NCI-H226 (cell line): ENCODE measurements at places on chromosomes 1 and 21.

- DNase-seq, result no peak
Observed at GRCh38 chr1:13813398-13814012, 113.5 kb downstream of the PRDM2 start.

- DNase-seq, result no peak
Observed at GRCh38 chr1:204089044-204089751, 16.3 kb downstream of the SOX13 start.

GRCh38 chr1:1286313-1287261 is 6.4 kb downstream of the SCNN1D start:
- DNase-seq, result no peak

DNA sequence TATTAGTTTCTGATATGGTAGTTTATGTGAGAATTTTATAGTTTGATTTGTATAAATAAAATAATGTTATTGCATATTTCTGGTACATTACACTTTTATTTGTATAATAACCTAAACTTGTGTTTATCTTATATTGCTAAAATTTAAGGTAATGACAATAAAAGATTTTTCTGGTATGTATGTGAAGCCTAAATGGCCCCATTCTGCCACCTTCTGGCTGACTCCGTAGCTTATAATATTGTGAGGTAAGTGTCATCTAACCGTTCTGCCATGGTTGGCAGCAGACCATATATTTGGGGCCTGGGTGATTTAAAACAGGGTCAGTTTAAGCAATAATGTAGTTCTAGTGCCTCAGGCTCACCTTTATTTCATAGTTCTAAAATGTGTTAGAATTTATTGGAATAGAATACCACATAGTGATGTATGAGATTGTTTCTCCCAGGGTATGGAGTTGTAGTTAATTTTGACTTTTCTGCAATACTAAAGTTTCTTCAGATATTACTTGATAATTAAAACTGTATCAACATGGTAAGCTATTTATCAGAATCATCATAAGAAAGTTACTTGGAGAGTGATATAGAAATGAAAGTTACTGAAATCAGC is 21.2 kb upstream of the PRKACB start:
- DNase-seq, result peak; percentile 24

DNA sequence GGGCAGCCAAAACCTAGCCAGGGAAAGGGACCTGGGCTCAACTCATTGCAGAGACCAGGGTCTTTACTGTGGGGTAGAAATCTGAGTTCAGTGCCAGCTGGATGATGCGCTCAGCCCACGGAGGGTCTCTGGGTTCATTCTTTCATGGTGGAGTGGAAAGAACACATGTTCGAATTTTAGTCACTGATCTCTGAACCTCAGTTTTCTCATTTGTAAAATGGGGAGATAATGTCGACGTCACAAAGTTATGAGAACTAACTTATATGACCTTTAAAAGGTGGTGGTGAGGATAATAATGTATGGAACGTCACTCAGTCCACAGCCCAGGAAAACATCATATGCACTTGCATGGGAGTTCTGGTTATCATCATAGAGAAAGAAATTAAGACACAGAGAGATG is 1.2 kb upstream of the TAL1 start:
- no peak for DNase-seq

DNA sequence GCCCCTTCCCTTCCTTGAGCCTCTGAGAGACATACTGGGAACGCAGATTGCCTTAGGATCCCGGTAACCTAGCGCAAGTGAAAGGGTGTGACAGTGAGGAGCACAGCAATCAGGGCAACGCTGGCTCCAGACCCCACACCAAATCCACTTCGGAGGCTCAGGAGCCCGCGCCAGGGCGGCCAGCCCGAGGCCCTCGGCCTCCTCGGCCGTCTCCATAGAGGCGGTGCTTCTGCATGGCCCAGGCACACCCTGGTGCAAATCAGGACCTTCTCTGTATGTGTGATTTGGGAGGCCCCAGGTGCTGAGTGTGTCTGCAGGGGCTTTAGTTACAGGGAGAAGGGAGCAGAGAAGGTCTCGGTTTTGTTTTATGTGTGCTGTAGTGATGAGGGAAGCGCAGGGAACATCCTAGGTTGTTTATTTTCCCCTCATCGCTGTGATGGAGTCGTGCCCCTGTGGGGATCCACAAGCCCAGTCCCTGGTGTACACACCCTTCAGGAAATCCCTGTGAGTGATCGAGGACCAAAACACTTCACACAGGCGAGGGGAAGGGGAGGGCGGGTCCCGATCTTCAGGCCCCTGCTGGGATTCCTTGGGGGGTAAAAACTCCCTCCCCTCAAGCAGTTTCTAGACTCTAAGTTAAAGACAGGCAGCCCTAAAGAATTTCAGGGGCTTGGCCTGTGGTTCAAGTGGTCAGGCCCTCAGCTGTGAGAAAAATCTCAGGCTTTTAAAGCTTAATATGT is 9.4 kb downstream of the KIAA1614 start:
- no peak for DNase-seq

GRCh38 chr1:94907136-94907535 is 19.8 kb downstream of the CNN3 start:
- DNase-seq, result no peak

- no peak for DNase-seq
Observed at GRCh38 chr1:107762751-107763390, 202.1 kb downstream of the VAV3 start.

DNA sequence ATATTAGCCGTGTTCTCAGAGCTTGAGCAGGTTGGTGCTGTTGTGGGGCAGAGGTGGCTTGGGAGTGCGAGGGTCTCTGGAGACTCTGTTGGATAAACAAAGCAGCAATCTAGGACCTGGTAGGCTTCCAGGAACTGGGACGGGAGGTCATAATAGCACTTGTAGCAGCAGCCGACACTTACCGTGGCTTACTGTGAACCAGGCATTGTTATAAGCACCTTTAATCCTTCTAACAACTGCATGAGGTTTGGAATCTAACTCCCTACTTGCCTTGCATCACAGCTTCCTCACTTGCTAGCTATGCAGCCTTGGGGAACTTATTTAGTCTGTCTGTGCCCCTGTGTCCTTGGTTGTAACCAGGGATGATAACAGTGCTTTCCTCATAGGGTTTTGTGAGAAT is 94.9 kb downstream of the NAV1 start:
- no peak for DNase-seq

DNA sequence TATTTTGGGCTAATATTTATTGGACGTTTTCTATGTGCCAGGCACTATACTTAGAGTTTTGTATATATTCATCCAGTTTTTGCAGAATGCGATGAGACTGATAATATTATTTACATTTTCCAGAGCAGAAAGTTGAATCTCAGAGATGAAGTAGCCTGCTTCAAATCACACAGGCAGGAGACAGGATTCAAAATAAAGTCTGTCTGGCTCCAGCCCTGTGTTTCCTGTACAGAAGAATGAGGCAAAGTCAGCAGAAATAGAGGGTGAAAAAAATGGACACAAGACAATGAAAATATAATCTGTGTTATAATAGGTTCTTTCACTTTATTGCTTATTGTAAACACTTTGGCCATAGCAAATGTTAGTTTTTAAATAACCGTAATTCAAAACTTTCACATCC is 107.2 kb downstream of the CYYR1 start:
- DNase-seq, result no peak

DNA sequence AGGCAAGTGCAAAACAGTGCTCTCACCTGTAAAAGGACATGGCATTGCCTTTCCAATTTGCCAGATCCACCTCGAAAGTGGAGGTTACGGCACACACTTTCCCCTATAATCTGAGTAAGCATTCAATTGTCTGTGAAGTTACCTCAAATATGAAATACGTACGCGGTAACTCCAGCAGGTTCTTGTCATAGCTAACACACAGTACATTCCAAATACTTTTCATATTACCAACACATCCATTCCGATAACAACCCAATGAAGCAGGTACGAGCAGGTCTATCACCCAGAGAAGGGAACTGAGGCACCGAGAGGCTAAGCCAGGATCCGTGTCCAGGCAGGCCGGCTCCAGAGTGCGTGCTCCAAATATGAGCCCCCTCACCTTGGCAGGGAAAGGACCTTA is 46.8 kb upstream of the LPAR3 start:
- no peak for DNase-seq

- DNase-seq, result no peak
Observed at GRCh38 chr1:236063919-236064673, 794 bp downstream of the NID1 start.

GRCh38 chr1:117093091-117093534 is 28.4 kb downstream of the TRIM45 start:
- peak; percentile 94 for DNase-seq

GRCh38 chr21:42570362-42570761 is 56.7 kb downstream of the SLC37A1 start:
- DNase-seq, result no peak

- no peak for DNase-seq
Observed at GRCh38 chr1:11373895-11374747, 101.1 kb downstream of the UBIAD1 start.

DNA sequence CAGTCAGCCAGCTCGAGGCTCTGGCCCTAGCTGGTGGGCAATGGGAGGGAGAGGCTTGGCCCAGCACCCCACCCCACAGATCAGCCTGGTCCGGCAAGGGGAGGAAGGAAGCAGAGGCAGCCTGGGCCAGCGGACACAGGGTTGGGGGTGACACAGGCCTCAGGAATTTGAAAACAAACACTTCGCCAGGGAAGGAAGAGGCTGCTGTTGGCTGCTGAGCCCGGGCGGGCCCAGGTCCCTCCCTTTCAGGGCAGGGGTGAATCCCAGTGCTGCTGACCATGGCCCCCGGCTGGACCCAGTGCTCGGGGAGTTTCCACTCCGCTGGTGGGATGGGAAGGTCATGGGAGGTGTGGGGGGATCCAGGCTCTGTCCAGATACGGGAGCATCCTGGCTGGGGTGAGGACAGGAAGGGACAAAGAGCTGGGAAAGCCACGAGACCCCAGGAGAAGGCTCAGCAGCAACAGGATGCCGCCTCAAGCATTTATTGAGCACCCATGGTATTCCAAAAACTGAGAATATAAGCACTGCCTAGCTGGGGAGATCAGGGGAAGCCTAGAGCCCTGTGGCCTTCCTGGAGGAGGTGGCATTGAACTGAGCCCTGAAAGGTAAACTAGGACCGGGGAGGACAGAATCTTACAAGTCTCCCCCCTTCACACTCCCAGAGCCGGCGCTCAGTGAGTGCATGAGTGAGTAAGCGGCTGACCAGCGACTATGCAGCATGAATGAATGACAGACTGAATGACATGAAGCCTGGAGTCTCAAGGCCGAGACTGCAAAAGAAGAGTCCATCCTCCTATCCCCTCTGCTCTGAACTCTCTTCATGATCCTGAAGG is 26.2 kb upstream of the EPHA2 start:
- DNase-seq, result peak; percentile 98

DNA sequence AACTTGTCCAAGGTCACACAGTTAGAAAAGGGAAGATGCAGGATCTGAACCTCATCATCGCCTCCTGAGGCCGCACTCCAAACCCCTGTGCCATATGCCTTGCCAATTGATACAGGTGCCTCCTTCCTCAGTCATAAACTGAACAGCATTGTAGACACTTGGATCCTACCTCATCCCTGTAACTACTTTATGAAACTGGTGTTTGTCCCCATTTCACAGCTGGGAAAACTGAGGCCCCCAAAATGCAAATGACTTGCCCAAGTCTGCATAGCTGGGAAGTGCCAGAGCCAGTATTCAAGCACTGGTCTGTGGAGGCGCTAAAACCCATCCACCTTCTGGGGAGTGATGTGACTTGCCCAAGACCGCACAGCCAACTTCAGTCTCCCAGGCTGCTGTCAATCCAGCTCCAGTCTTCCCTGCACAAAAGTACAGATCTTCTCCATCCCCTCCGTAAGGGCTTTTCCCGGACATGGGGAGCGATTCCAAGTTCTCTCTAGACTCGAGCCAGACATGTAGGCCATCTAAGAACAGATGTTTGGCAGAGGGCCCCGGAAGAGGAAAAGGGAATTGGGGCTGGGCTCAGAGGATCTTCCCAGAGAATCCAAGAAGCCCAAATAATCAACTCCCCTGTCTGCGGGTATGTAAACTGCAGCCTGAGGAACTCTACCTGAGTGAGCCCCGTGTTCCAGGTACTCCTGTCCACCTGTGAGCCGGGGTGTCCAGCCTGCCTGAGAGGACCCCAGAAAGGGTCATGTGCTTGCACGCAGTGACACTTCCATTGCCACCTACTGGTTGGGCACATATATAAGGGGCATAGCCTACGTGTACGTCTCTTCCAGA is 60.5 kb downstream of the SYT2 start:
- no peak for DNase-seq

DNA sequence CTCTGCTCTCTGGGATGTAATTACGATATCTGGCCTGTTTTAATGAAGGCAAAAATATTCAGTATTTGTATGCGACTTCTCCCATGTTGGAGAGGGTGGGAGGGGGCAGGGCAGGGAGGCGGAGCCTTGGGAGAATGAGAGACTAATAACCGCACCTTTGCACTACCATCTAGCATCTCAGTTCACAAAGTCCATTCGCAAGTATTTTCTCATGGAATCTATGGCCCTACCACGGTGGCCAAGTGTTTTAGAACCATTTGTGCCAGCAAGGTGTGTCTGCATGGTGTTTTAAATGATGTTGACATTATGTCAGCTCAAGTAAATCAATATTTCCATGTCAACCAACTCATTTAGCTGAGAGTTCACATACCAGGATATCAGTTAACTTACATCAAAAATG is 14.3 kb upstream of the BLACAT1 start:
- no peak for DNase-seq

DNA sequence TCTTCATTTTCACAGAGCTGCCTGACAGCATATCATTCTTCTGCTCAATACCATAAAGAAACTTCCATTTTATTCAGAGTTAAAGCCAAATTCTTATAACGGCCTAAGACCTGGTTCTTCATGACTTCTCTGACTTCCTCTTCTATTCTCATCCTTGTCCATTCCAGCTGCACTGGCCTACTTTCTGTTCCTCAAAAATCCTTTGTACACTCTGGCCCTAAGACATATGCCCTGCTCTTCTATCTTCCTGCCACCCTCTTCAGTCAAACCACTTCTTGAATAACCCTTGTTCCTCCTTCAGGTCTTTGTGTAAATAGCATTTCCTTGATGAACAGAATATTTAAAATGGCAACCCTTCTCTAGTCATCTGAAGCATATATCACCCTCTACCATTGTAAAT is 1338.7 kb upstream of the ADGRL2 start:
- DNase-seq, result no peak

DNA sequence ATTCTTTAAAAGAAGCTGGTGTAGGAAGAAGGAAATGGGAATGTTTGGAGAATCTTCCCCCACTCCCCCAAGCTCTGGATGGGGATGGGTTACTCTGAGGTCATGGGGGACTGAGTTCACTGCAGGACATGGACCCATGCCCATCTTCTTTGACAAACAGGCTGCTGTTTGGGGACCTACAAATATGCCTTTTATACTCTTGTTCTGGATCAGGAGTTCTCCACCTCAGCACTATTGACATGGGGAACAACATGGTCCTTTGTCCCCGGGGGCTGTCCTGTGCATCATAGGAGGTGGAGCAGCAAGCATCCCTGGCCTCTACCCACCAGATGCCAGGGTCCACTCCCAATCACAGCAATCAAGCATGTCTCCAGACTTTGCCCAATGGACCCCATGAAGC is 365.8 kb upstream of the C1orf174 start:
- no peak for DNase-seq
